Dorsolateral prefrontal cortex (tissue), 122 donors: ENCODE measurements at places on chromosomes 7 and 10. TPM values are rescaled to one million over a fixed set of nuclear protein-coding genes. Genes with fewer than 3 reads are reported as not detected.

Gene DNAJC1
- total RNA-seq, result 14.5 TPM

Gene CYP2C19
- not detected for total RNA-seq

Gene ABCC2
- total RNA-seq, result 2.2 TPM

Gene NRAP
- total RNA-seq, result 0.55 TPM

Gene SYT15B
- 5.9 TPM for total RNA-seq

Gene CHN2
- total RNA-seq, result 80.1 TPM

Gene ODAD2
- 1.8 TPM for total RNA-seq

Gene EN2
- total RNA-seq, result 0.15 TPM

Gene MYL10
- not detected for total RNA-seq

Gene SKAP2
- 17.4 TPM for total RNA-seq

Gene DRGX
- 2.1 TPM for total RNA-seq

Gene HHEX
- total RNA-seq, result 4.2 TPM

Gene CALHM3
- not detected for total RNA-seq
